Stimulated activated CD4-positive, alpha-beta T cell treated with anti-CD3 and anti-CD28 coated beads, TNF-alpha, amount 100 ng/mL, for 48 hours (primary cell): ENCODE measurements at places on chromosomes 16 and 17.

DNA sequence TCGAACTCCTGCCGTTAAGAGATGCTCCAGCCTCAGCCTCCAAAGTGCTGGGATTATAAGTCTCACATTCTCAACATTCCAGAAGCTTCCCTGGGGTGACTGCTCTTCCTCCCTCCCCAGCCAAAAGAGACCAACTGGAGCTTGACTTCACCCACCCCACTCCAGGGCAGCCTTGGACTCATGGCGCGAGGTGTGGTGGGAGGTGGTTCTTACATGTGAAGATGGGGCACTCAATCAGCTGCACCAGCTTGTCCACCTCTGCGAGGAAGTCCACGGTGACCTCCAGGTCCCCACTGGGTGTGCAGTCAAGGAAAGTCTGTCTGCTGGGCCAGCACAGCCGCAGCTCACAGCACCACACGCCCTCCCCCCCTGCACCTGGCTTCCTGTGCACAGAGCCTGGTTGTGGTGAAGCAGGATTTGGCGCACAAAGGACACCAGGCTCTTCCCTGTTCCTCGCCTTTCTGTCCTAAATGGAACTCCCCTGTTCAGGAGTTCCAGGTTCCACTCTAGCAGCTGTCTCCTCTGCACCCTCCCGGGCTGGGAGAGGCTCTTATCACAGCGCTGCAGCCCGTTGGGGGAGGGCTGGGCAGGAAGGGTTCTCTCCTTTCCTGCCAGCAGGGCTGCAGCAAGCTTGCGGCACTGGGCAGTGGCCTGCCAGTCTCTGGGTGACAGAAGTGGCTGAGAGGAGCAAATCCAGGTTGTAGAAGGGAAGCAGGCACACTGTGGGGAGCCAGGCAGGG lies 9.6 kb upstream of the MTSS2 start:
- no peak for DNase-seq

DNA sequence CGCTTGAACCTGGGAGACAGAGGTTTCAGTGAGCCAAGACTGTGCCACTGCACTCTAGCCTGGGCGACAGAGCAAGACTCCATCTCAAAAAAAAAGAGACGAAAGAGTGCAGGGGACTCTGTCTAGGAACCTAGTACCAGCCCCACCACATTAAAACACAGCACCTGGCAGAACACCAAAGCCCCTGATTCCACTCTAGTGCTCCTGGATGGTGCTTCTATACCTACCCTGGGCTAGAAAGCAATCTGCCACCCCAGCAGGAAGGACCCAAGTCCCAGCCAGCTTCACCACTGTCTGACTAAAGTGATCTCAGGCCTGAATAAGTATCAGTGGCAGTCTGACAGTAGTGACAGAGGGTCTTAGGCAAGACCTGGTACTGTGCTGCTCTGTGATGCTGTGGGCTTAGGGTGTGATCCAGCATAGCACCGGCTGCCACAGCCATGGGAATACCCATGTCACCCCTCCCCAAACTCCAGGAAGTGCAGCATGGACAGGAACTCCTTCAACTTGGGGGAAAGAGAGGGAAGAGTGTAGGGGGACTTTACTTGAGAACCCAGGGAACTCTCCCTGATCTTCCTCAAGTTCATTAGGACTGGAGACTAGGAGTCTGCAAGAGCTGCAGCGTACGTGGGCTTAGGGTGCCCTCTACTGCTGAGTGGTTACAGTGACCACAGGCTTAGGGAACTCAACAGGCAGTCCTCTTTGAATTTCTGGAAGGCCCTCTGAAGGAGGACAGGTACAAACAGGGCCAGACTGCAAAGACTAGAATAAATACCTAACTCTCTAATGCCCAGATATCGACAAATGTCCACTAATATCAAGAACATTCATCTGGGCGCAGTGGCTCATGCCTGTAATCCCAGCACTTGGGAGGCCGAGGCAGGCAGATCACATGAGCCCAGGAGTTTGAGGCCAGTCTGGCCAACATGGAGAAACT lies 30.0 kb upstream of the RNF43 start:
- DNase-seq, result peak; percentile 32

DNA sequence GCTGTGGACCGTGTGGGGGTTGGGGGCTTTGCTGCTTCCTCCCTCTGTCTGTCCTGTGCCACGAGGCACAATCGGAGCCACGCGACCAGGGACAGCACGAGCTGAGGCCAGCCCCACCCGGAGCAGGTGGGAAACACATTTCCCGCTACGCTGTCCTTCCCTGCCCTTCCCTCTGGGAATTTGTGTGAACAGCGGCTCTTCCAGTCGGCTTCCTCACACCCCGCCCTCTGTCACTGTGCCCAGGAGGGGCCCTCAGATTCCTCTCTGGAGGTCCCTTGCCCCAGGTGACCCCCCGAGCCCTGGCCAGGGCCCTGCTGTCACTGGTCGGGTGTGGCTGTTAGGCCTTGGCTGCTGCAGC lies 19.6 kb downstream of the SPIRE2 start:
- DNase-seq, result no peak

DNA sequence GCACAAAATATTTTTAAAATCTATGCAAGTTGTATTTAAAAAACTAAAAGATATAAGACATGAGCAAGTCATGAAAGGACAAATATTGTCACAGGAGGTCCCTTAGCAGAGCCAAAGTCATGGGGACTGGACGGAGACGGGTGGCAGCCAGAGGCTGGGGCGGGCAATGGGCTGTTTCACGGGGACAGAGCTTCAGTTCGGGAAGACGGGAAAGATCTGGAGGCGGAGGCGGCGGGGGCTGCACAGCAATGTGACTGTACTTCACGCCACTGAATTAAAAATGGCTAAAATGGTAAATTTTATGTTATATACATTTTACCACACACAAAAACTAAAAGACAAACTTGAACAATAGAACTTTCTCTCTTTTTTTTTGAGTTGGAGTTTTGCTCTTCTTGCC lies 60.0 kb upstream of the METRNL start:
- no peak for DNase-seq

GRCh38 chr17:39750131-39751015 lies 12.6 kb downstream of the GRB7 start:
- DNase-seq, result no peak

DNA sequence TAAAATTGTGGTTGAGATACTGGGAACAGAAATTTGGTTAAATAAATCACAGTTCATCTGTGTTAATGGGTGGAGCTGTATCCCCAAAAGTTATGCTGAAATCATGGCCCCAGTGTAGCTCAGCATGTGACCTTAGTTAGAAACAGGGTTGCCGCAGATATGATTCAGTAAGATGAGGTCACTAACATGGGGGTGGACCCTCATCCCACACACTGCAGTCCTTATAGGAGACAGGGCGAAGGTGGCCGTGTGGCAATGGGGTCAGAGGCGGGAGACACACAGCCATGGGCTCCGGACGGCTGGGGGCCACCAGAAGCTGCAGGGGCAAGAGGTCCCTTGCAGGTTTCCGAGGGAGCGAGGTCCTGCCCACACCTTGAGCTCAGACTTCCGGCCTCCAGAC lies 10.7 kb downstream of the GALNS start:
- no peak for DNase-seq

- DNase-seq, result no peak
Measured at GRCh38 chr17:30273373-30273772, 18.4 kb downstream of the BLMH start.

- DNase-seq, result no peak
Measured at GRCh38 chr16:122361-122760, 16.1 kb downstream of the NPRL3 start.

GRCh38 chr17:9368631-9369030 lies 207.0 kb downstream of the STX8 start:
- no peak for DNase-seq
